T-helper 17 cell (primary cell): ENCODE measurements at places on chromosomes 6 and 20. TPM values are rescaled to one million over a fixed set of nuclear protein-coding genes. Genes with fewer than 3 reads are reported as not detected.

The CAGE1 gene
- total RNA-seq: 0.60 TPM

DNA sequence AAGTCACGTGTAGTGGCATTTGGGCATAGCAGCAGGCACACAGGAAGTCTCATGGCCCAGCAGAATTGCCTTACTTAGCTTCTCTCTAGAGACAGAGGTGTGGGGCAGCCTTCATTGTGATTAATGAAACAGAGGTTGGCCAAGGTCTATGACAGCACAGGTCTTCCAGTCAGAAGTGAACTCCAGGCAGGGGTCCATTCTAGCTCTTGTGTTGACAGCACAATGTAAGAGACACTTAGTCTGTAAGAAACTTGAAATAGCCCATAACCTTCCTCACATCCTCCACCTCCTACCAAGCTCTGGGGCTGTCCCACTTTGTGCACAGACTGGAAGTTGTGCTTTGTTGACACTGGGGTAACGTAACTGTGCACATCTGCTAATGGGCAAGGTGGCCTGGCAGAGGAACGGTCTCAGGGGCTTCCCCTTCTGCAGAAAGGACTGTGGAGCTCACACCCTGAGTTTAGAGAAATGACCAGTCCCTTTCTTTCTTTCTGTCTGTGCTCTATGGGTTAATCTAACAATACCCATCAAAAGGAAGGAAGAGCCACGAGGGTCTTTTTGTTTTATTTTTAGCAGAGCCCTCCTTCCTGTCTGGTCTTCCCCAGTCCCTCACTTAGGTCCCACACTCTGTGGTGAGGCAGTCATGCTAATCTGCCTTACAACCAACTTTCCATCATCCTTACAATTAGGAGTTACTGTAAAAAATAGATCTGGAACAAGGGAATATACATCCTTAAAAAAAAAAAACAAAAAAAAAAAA, 35.6 kb upstream of the TAGAP start:
- no peak for DNase-seq

DNA sequence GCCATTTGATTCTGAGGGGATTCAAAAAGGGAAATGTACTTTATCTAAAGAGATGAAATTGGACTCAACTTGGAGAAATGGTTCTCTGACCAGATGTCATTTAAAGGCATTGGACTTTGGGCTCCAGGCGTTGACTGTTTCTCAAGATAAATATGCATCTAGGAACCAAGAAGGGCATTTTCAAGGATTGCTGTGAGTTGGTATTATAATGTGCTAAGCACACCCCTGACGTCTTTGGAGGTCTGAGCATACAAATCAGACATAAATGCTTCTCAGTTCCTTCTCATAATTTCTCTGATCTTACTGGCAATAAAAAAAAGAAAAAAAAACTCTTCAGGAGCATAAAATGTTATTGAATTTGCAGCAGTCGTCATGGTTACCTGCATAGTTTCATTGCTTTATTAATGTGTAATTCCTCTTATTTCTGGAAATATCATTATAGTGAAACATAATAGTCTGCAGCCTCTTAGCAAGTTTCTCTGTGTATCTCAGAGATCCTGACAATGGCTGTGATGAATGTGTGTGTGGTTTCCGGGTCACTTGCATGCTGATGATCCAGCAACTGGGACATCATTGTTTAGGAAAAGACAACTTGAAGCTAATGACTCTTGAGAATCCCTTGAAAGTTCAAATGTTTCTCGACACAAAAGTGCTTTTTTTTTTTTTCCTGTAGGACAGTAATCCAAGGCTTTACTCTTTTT, 136.0 kb downstream of the AIG1 start:
- DNase-seq: no peak

DNA sequence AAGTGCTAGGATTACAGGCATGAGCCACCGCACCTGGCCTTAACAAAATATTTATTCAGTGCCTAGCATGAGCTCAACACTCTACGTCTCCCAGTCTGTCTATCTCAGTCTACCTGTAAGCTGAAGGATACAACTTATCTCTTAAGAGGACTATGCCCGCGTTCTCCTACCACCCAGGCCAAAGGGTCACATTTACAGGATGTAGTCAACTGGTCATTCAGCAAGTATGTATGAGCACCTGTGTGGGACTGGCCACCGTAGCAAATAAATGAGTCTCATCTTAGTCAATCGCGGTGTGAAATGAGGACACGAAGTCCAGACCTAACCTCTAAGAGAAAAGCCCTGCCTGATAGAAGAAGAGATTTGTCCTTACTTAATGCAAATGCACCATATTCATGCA, 49.9 kb downstream of the MUC22 start:
- no peak for DNase-seq

DNA sequence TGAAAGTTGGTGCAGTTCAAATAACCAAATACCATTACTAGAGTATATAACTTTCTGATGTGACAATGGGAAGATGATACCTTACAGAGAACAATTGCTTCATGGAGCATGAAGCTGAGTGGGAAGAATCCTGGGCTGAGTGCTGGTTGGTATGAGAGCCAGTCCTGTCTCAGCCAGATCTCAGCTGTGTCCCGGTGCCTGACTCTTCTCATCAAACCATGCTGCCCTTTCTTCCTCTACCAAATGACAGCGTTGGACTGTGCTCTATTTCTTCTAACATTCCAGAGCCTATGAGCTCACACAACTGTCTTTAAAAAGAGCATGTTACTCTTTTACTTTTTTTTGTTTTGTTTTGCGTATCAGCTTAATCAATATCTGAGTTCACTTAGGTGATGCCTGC, 27.5 kb upstream of the PBOV1 start:
- DNase-seq: no peak

DNA sequence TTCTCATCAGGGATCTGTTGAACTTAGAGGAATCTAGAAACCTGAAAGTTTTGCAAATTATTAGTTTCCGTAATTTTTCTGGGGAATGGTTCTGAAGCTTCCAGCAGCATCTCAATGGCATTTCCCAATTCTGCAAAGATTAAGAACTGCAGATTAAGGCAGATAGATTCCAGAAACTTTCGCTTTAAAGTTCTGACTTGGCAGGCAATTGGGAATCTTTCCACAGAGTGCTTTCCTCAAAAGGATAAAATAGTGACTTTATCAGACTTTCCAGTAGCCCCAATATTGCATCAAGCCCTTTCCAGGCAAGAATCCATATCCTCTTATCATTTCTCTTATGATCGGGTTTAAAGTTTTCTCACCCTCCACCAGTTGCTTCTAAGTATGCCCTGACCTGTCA, 261.1 kb downstream of the FNDC1 start:
- DNase-seq: no peak

- DNase-seq: no peak
Measured at GRCh38 chr20:57090590-57091560, 175.6 kb downstream of the BMP7 start.

- DNase-seq: no peak
Measured at GRCh38 chr20:59751075-59751711, 146.9 kb downstream of the PHACTR3 start.
